ENCODE measurements at places on chromosomes 16 and 17.

- no peak for DNase-seq
Observed at GRCh38 chr17:74856112-74856511, 3.6 kb downstream of the GRIN2C start.

GRCh38 chr16:77470851-77471250 lies 36.0 kb upstream of the ADAMTS18 start:
- no peak for DNase-seq

- DNase-seq: no peak
Observed at GRCh38 chr16:3051494-3051893, 5.1 kb downstream of the MMP25 start.

DNA sequence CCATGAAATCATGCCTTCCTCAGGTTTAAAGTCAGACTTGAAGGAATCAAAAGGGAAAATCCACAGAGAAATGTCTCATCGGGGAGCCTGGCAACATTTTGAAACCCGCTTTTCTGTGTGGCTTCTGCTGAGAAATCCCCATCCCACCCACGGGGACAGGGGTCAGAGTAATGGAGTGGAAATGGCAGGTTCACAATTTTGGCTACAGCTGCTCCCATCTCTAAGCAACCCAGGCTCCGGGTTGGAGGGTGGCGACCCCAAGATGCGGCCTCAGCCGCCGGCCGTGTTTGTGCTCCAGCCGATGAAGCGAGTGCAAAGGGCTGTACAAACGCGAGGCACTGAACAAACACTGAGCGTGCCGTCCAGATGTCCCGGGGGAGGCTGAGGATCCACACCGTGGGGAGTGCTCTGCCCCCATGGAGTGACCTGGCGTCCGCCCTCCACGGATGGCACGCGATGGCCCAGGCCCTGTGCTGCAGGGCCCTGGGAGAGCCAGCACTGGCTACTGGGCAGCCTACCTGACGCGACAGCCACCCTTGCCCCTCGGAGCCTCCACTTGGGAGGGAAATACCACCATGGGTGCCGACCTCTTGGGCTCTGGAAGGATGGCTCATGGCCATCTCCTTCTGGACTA lies 22.2 kb downstream of the SLC43A2 start:
- DNase-seq: no peak

DNA sequence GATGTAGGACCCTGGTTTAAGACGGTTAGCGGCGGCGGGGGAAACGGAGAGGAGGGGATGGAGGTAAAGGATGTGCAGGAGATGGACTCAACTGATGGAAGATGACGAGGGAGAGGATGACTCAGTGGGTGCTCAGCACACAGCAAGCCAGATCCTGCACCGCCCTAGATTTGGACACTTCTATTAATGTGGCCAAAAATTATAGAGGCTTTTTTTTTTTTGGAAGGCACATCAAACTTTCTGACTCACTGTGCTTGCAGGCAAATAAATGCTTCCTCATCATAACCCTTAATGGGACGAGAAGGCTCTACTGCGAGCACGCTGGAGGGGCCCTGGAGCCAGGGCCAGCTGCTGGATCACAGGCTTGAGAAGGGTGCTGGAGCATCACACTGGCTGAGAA lies 36.0 kb downstream of the RTN4RL1 start:
- DNase-seq: no peak

DNA sequence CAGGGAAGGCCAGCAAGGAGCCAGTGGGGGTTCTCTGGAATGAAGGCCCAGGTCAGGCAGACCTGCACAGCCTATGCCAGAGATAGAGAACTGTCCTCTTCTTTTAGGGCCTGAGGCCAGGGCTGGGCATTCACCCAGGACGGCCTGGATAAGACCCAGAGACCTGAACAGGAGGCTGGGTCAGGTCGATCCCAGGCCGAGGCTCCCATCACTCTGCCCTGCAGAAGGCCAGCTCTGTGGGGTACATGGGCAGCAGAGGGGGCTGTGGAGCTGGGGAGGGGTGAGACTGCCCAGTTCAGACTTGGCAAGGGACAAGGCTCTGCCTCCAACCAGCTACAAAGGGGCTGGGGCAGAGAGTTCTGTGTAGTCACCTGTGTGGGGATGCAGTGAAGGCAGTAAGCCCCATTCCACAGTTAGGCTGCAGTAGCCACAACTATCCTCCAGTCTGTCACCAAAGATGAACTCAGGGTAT lies 14.6 kb downstream of the HSD11B2 start:
- DNase-seq: no peak

- no peak for DNase-seq
Observed at GRCh38 chr17:47866941-47867340, 16.0 kb upstream of the SP6 start.

DNA sequence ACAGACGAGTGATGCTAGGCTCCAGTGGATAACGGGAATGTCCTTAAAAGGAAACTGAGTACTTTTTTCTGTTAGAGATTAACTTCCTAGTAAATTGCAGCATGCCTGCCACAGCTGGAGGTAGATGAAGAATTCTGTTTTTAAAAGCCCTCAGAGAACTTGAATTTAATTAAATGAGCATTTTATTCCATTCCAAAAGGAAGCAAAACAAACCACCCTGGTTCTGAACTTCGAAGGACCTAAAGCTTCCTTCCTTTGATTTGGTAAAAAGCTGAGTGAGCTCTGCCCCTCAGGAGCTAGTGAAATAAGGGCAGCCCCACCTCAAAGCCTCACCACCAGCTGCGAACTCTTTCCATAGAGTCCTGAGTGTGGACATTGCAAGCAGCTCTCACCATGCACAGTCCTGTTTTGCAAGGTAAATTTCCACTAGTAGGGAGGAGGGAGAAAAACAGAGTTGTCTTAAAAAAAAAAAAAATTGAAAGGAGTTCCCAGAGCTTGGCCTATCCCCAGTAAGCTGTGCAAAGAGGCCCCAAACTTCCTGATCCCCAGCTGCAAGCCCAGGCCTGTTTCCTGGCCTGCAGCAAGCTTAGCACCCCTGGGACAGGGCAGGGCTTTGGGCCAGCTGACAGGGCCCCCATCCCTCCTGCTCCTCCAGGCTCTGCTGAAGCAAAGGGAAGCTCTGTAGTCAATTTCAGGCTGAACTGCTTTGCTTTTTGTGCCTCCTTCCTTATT lies 11.2 kb downstream of the CHD9NB start:
- DNase-seq: no peak

DNA sequence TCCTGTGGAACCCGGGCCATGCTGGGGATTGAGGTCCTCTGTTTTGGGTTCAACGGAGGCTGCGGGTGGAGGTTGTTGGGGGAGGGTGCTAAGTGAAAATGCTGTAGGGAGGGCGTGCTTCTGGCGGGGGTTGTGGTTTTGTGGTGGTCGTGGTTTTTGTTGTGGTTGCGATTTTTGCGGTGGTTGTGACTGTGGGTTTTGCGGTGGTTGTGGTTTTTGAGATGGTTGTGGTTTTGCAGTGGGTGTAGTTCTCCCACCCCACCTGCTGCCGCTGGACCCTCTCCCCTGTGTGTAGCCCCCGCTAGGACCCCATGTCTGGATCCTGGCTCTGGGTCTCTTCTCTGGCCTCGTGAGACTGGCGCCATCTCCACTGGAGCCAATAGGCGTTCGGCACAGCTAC lies 4.9 kb upstream of the SSTR5 start:
- no peak for DNase-seq

GRCh38 chr17:80270836-80271235 lies 10.2 kb downstream of the RNF213 start:
- DNase-seq: no peak

DNA sequence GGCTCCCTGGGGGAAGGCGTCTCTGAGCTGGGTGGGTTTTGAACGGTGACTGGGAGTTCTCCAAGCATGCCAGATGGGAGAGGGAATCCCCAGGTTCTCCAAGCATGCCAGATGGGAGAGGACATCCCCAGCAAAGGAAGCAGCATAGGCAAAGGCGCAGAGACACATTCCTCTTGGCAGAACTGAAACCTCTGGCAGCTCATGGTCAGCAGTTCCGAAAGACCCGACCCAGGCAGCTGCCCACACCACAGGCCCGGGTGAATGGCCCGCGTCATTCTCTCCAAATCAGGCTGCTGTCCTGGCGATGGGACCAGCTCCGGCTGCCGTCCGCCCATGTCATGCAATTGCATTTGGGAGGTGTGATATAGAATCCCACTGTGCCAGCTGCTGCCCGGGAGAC lies 8.0 kb downstream of the ZNF469 start:
- no peak for DNase-seq

GRCh38 chr17:58504826-58505351 lies 9.5 kb downstream of the MTMR4 start:
- DNase-seq: no peak

Measured in stimulated activated CD8-positive, alpha-beta memory T cell treated with anti-CD3 and anti-CD28 coated beads, Interleukin-2, amount 100 ng/mL, for 1 hour (primary cell).